Chondrocyte (in vitro differentiated cells): ENCODE measurements at places on chromosomes 3 and 15. TPM values are rescaled to one million over a fixed set of nuclear protein-coding genes. Genes with fewer than 3 reads are reported as not detected.

CTNNB1 gene
- total RNA-seq, result 487 to 677 TPM (median 488 TPM) in 3 replicates

GOLGA6L10 gene
- 1.2 to 2.4 TPM (median 2.0 TPM) in 3 replicates for total RNA-seq

C3orf80 gene
- 0.25 to 0.28 TPM in 2 of 3 replicates, not detected in the other for total RNA-seq

BCHE gene
- total RNA-seq, result 1.6 to 4.2 TPM (median 1.9 TPM) in 3 replicates

PCCB gene
- 31.1 to 35.1 TPM (median 32.8 TPM) in 3 replicates for total RNA-seq

ATP13A5 gene
- not detected in 3 replicates for total RNA-seq

CYP1A2 gene
- total RNA-seq, result not detected in 3 replicates

LRRC15 gene
- 0.18 to 1.7 TPM (median 0.22 TPM) in 3 replicates for total RNA-seq

CD47 gene
- total RNA-seq, result 43.1 to 56.7 TPM (median 49.1 TPM) in 3 replicates

SLC2A2 gene
- total RNA-seq, result not detected in 3 replicates

KNG1 gene
- not detected in 3 replicates for total RNA-seq

LIPH gene
- 0.40 to 0.49 TPM in 2 of 3 replicates, not detected in the other for total RNA-seq

SCN11A gene
- total RNA-seq, result 0.07 TPM in 1 of 3 replicates, not detected in the others

PLS1 gene
- 2.0 to 2.5 TPM (median 2.4 TPM) in 3 replicates for total RNA-seq

CHL1 gene
- not detected in 3 replicates for total RNA-seq

MNS1 gene
- 1.1 to 3.0 TPM (median 1.5 TPM) in 3 replicates for total RNA-seq

KIF9 gene
- 3.9 to 4.5 TPM (median 4.3 TPM) in 3 replicates for total RNA-seq

UROC1 gene
- total RNA-seq, result 0.15 TPM in 1 of 3 replicates, not detected in the others

ADAMTS17 gene
- total RNA-seq, result 3.4 to 3.9 TPM (median 3.4 TPM) in 3 replicates

SUSD5 gene
- 38.5 to 55.6 TPM (median 51.8 TPM) in 3 replicates for total RNA-seq

LAMB2 gene
- 824 to 1,096 TPM (median 1,075 TPM) in 3 replicates for total RNA-seq

NPAP1 gene
- not detected in 3 replicates for total RNA-seq

TMEM158 gene
- total RNA-seq, result 5.8 to 34.8 TPM (median 6.9 TPM) in 3 replicates

TRH gene
- total RNA-seq, result not detected in 3 replicates

SLC9C1 gene
- 0.07 TPM in 1 of 3 replicates, not detected in the others for total RNA-seq

DCBLD2 gene
- 51.8 to 64.1 TPM (median 63.2 TPM) in 3 replicates for total RNA-seq

CCNL1 gene
- total RNA-seq, result 63.9 to 73.1 TPM (median 70.0 TPM) in 3 replicates

GOLGB1 gene
- total RNA-seq, result 63.6 to 88.0 TPM (median 65.0 TPM) in 3 replicates

PSTPIP1 gene
- total RNA-seq, result not detected in 3 replicates
